ENCODE measurements at places on chromosomes 3 and 15.
A peak's percentile ranks its signal among the peaks of the same experiment; 100 is the strongest.

DNA sequence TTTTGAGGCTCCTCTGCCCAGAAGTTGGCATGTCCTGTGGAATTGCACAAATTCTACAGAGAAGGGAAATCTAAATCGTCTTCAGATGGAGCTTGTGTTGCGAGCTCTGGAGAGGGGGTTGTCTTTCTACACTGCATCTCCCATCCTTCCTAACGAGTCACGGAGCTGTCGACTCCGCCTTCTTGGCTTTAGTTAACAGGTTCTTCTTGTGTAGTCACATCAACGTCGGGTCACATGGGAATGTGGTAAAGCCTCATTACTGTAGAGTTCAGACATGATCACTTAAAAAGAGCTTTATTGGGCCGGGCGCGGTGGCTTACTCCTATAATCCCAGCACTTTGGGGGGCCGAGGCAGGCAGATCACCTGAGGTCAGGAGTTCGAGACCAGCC, 60.0 kb downstream of the DNASE1L3 start:
- DNase-seq: no peak

DNA sequence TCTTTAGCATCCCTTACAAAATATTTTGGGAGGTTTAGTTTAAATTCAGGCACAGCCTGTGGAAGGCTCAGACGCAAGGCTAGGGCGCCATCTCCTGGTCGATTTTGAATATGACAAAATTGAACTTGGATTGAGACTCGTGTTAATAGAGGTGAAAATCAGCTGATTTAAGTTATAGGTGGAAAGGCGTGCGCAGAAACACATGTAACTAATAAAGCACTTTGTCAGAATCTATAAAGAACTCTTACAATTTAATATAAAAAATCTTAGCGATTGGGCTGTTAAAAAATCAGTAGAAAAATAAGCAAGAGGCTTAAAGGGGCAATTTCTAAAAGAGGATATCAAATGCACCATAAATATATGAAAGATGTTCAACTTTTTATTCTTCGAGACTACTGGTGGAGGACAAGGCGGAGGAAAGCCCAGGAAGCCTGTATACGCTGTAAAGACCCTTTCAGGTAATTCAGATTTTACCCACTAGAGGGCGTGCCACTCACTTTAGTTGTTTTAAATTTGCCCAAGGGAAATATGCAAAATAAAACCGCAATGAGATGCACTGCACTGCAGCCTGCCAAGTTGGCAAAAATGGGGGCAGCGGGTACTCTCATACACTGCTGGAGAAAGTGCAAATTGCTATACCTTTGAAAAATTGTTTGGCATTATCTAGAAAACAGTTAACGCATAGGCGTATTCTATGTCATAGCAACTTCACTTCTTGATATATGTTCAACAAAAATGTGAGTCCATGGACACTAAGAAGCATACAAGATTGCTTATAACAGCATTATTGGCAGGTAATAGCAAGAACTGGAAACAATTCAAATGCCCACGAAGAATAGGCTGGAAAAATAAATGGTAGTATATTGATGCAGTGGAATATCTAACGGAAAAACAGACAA, 64.7 kb downstream of the SLC30A4 start:
- peak; percentile 84 for DNase-seq

DNA sequence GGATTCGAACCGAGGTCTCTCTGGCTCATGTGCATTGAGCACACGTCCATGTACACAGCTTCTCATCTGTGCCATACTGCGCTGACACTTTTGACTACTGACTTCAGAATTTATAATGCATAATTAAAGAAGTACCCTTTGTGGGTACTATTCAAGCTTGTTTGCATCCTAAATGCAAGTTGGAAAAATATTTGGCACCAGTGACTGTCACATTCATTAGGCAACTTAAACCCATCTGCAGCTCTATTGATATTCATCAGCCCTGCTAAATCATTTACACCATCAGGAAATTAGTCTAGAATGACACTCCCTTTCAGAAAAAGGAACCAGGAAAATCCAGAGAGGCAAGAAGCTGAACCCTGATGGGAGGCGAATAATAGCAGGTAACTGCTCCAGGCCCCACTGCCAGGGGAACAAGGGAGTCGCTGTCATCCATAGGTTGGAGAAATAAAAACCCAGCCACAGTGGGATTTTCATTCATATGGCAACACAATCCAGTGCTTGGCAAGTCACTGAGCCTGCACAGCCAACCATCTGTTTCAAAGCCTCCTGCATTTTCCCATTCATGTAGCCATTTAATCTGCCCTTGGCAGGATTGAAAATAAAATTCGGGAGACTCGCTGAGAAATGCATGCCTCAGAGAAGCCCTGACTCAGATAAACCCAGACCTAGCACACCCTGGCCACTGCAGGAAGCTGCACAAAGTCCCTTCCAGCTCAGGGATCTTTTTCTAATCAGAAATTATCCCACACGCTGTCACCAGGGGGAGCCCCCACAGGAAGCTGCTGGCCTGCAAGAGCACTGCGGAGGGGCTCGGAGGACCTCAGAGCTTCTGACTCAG, 103.0 kb upstream of the VEPH1 start:
- peak; percentile 67 for DNase-seq

- no peak for DNase-seq
Measured at GRCh38 chr3:23696842-23697241, 108.9 kb upstream of the UBE2E1 start.

- no peak for DNase-seq
Measured at GRCh38 chr15:72231833-72232478, 966 bp upstream of the PKM start.

GRCh38 chr15:73313861-73314260, 54.9 kb downstream of the HCN4 start:
- DNase-seq: no peak

DNA sequence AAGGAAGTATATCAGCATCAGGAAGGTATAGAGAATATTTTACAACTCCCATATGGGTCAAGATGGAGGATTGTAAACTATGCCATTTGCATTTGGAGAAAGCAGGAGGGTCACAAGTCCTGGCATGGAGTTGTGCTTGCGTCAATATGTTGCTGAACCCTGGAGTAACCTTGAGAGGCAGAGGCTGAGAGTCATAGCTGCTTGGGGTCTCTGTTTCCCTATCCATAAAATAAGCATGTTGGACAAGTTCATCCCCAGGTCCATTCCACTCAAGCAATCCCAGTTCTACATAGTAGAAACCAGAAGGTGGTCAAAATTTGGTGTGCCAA, 273.6 kb downstream of the MECOM start:
- no peak for DNase-seq

- no peak for DNase-seq
Measured at GRCh38 chr3:134846911-134847317, 51.9 kb downstream of the EPHB1 start.

- DNase-seq: no peak
Measured at GRCh38 chr15:91098451-91098850, 1.6 kb upstream of the SV2B start.

DNA sequence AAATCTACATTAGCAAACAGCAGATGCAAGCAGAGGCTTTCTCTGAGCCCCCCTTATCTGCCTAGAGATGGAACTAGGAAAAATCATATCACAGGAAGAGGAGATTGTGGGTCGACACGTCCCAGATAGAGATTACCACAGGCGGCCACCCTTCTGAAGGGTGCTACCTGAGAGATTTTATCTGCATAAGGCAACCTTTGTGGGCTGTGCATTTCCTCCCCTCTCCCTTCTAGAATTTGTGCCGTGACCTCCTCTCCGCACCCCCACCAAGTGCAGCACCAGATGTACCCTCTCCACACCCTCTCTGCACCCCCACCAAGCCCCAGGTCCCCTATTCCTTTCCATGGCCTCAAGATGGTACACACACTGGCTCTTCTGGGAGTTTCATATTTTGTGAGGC, 27.4 kb downstream of the METTL6 start:
- no peak for DNase-seq

GRCh38 chr15:82933576-82933975, 18.9 kb downstream of the HOMER2 start:
- DNase-seq: no peak

DNA sequence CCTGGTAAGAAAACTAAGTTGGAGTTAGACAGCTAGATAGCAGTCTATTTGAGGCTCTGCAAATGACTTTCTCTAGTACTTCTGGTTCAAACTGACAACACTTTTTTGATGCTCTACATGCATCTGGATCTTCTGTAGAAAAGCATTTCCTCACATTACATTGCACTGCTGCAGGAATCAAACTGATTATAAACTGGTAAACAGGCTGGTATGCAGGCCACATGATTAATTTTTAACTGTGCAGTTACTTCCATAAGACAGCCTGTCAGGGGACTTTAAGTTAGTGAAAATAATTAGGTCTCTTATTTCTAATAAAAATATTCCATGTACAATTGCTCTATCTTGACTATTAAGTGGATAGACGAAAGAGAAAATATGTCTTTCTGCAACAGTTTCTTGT, 550.0 kb upstream of the ALCAM start:
- no peak for DNase-seq

DNA sequence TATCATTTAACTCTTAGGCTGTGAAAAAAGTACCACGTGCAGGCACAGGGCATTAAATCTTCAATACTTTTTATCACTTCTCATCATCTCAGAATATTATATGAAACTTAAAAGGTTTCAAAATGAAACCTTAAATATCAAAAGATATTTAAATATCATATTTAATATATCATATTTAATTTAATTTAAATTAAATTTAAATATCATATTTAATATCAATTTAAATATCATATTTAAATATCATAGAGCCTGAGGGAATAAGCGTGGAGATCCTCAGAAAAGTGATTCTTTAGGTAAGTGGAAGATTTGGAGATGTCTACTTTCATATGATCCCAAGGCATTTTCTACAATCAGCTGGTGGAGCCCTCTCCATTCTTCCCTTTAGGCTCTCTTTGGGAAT, 716.6 kb downstream of the OTOL1 start:
- DNase-seq: no peak

DNA sequence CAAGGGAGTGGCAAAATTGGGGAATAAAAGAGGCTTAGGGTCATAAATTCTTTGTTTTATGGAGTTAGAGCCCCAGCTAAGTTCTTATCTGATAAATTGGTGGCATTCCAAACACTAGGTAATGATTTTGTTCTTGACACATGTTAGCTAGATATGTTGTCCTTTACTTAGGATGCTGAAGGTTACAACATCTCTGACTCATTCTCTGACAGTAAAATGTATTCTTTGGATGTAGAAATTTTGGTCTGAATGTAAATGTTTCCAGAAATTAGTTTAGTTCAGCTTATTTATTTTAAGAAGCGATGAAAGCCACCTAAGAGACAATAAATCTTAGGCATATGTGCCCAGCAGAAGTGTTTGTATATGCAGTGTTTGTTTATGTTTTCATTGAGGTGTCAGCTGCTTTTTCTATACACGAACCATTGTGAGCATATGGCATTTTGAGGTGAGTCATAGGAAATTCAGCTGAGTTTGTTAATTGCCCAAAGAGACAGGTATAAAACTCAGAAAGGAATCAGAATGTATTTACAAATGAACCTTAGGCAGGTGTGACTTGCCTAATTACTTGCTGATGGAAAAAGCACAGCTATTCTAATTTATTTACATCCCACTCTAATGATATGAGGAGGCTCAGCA, 247.7 kb downstream of the AGBL1 start:
- DNase-seq: no peak

GRCh38 chr3:101189176-101189575, 131.2 kb downstream of the IMPG2 start:
- DNase-seq: no peak

Data from H1 (cell line).